ENCODE measurements at places on chromosomes 1 and 21. TPM values are rescaled to one million over a fixed set of nuclear protein-coding genes. Genes with fewer than 3 reads are reported as not detected.
A peak's percentile ranks its signal among the peaks of the same experiment; 100 is the strongest.

GRCh38 chr1:214603819-214604252 lies 841 bp downstream of the CENPF start:
- no peaks in the 10 kb centered on the region for H3K36me3 ChIP-seq
- H3K4me1 ChIP-seq: peaks cover 5% of the 10 kb centered on the region
- H3K4me3 ChIP-seq: peak overlapping the region; percentile 94
- no peak for DNase-seq
- no peaks in the 10 kb centered on the region for H3K27me3 ChIP-seq
- peak overlapping the region; percentile 89 for H3K27ac ChIP-seq

Gene UMODL1
- total RNA-seq: not detected

- no peak overlapping the region for H3K27ac ChIP-seq
- H3K4me3 ChIP-seq: no peak overlapping the region
- DNase-seq: no peak
- H3K27me3 ChIP-seq: no peaks in the 10 kb centered on the region
- H3K36me3 ChIP-seq: no peaks in the 10 kb centered on the region
Observed at GRCh38 chr1:247177755-247178154, 5.9 kb upstream of the ZNF124 start.

DNA sequence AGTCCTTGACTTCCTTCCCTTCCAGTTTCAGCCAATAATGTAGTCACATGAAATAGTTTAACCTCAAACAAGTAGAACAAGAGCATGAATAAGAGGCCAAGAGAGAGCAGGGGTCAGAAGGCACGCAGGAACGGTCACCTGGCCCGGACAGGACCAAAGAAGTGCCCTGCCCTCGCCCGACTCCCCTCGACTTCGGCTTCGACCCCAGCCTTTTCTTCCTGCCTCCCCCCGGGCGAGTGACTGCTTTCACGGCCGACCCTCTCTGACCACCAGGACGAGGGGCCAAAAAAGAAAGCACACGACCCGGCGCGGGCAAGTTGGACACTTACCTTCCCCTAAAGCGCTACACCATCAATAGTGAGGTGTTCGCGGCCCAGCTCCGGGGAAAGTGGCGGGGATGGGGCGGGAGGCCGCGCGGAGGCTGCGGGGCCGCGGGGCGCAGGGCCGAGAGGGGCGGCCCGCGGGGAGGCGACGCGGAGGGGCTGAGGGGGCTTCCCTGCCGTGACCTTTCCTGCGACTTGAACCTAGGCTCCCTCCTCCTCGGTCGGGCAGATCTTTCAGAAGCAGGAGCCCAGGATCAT lies 519 bp downstream of the RERE start:
- H3K27ac ChIP-seq: peak overlapping the region; percentile 85
- H3K4me3 ChIP-seq: peak overlapping the region; percentile 82
- DNase-seq: peak; percentile 23
- H3K27me3 ChIP-seq: no peaks in the 10 kb centered on the region

DNA sequence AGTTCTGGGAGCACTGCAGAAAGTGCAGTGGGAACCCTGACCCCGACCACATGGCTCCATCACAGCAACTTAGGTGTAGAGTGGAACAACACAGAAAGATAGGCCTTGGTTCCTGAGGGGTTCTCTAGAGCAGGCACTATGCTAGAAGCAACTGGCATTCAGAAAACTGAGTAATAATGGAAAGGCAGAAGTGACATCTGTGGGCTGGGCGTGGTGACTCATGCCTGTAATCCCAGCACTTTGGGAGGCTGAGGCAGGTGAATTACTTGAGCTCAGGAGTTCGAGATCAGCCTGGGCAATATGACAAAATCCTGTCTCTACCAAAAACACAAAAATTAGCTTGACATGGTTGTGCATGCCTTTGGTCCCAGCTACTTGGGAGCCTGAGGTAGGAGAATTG lies 5.3 kb downstream of the MRPS15 start:
- no peak for DNase-seq
- H3K4me1 ChIP-seq: no peaks in the 10 kb centered on the region
- peaks cover 14% of the 10 kb centered on the region for H3K36me3 ChIP-seq
- no peak overlapping the region for H3K27ac ChIP-seq
- H3K27me3 ChIP-seq: no peaks in the 10 kb centered on the region
- no peak overlapping the region for H3K4me3 ChIP-seq

Gene CASQ1
- total RNA-seq: 0.26 TPM

Gene SYNJ1
- total RNA-seq: 4.6 TPM

DNA sequence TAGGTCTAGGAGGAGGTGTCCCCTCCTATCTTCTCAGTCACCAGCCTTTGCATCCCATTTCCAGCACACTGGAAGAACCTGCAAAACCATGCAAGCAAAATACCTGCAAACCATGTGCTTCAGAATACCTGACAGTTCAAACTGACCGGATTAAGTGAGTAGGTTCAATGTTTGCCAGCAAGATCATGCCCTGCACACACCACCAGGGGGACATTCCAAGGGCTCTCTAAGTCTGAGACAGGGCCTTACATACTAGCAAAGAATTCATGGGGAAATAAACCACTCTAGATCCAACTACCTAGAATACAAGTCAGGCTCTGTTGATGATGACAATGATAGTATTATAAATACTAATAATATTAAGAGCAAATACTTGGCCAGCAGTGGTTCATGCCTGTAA lies 27.6 kb downstream of the INPP5B start:
- no peak overlapping the region for H3K4me3 ChIP-seq
- no peaks in the 10 kb centered on the region for H3K4me1 ChIP-seq
- H3K36me3 ChIP-seq: peaks cover 2% of the 10 kb centered on the region
- no peak for DNase-seq
- H3K27ac ChIP-seq: no peak overlapping the region

Data from fibroblast of lung (primary cell).